ENCODE measurements at places on chromosomes 13 and 19. TPM values are rescaled to one million over a fixed set of nuclear protein-coding genes. Genes with fewer than 3 reads are reported as not detected.

AMER2 gene
- total RNA-seq, result not detected

DNA sequence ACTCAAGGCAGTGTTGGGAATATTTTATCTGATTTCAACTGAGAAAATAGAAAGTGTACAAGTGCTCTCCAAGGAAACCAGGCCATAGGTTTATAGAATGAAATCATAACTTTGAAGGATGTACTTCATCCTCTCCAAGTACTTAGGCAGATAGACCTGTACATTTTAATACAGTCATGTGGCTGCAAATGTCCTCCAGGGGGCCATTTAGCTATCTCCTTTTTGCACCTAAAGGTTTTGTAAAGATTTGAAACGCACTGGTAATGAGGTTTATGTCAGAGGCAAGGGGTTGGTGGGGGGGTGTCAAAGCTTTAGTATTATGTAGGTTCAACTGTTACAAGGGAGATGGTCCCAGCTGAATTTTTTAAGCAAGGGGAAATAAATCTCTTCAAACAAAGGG lies 364.4 kb downstream of the DCT start:
- no peak for DNase-seq

DNA sequence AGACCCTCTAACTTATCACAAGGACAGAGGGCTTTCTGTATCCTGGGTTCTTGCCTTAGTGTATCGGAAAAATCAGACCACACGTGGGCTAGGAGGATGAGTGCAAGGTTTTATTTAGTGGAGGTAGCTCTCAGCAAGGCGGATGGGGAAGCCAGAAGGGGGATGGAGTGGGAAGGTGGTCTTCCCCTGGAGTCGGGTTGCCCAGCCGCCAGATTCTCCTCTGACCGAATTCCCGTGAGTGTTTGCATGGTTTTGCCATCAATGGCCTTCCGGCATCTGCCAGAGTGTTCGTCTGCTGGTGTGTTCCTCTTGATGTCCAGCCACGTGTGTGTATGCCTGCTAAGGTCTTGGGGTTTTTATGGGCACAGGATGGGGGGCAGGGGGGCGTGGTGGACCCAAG lies 1335.1 kb upstream of the SPRY2 start:
- DNase-seq, result no peak

DNA sequence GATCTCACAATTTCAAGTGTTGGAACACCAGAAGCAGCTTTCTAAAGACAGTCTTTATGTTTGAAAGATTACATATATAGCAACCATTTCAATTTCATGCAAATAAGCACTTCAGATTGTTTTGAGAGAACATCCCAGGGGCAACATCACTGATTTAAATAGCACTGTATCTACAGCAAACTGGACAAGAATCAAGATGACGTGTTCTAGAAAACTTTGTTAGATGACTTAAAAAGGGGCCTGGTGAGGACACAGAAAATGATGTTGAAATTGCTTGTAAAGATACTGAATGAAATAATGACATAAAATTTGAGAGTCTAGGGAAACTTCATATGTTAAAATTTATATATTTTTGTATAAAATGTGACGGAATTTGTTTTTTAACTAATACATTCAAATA lies 277.1 kb downstream of the KLF12 start:
- DNase-seq, result no peak

- no peak for DNase-seq
Measured at GRCh38 chr13:94311893-94312292, 167.6 kb downstream of the DCT start.

RAB3D gene
- 11.1 TPM for total RNA-seq
